ENCODE measurements at places on chromosomes 5 and 9. TPM values are rescaled to one million over a fixed set of nuclear protein-coding genes. Genes with fewer than 3 reads are reported as not detected.

GRCh38 chr5:177112589-177113220 lies 20.9 kb upstream of the NSD1 start:
- no peaks in the 10 kb centered on the region for H3K27me3 ChIP-seq
- peaks cover 12% of the 10 kb centered on the region for H3K4me1 ChIP-seq
- no peak for DNase-seq
- no peak overlapping the region for H3K4me3 ChIP-seq
- no peak overlapping the region for H3K27ac ChIP-seq

DNA sequence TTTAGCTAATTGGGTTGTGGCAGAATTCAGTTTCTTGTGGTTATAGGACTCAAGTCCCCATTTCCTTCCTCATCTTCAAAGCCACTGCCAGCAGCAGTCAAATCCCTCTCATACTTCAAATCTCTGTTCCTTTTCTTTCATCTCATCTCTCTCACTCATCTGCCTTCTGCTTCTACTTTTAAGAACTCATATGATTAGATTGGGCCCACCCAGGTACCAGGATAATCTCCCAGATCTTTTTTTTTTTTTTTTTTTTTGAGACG lies 8.0 kb upstream of the REEP5 start:
- no peaks in the 10 kb centered on the region for H3K27me3 ChIP-seq
- H3K4me3 ChIP-seq, result no peak overlapping the region
- peaks cover 4% of the 10 kb centered on the region for H3K4me1 ChIP-seq
- H3K27ac ChIP-seq, result no peak overlapping the region
- no peaks in the 10 kb centered on the region for H3K36me3 ChIP-seq

DNA sequence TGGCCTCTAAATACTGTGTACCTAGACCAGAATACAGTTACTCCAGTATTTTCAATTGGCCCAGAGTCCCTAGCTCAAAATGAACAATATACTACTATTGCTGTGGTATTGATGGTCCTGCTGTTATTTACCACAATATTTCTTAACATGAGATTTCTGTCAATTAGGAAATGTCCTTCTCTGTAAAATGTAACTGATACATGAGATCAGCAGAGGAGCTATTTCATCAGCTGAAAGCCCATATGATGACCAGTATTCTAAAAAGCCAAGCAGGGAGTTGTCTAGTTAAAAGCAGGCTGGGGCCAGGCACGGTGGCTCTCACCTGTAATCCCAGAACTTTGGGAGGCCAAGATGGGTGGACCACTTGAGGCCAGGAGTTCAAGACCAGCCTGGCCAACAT lies 187.7 kb upstream of the PTGER4 start:
- H3K4me1 ChIP-seq, result no peaks in the 10 kb centered on the region
- H3K27me3 ChIP-seq, result no peaks in the 10 kb centered on the region
- no peak overlapping the region for H3K4me3 ChIP-seq
- H3K27ac ChIP-seq, result no peak overlapping the region
- DNase-seq, result no peak

DNA sequence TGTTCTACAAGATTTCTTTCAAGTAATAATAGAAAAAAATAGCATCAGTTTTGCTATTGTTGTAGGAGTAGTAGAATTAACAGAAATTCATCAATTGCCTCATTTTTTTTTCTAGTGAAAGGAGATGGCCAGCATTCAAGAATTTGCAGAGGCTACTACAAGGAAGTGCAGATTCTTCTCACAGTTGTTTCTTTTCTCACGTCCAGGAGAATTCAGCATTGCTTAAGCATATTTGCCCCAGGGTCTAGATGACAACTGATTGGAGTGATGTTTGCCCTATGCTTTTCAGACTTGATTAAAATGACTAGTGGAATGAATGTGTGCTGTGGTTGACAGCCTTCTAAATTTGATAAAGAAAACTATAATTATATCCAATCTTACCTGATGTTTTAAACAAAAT lies 46.6 kb upstream of the SLC12A2 start:
- DNase-seq, result no peak
- peaks cover 18% of the 10 kb centered on the region for H3K36me3 ChIP-seq
- peaks cover 22% of the 10 kb centered on the region for H3K4me1 ChIP-seq
- H3K4me3 ChIP-seq, result no peak overlapping the region
- no peak overlapping the region for H3K27ac ChIP-seq

The ZCCHC10 gene
- total RNA-seq, result 26.5 TPM

DNA sequence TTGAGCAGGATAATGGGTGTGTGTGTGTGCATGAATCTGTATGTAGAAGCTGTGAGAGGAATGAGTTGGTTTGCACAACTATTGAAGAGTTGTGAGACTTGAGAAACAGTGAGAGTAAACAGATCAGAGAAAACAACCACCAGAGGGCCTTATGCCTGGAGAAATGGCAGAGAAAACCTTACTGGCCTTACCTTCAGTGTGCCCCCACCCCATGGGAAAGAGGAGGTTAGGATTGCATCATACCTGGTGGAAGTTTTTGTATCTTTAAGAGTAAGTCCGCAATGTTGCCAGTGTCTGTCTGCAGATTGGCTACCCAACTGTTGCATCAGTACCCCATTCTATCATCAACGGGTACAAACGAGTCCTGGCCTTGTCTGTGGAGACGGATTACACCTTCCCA lies 1909.4 kb upstream of the WWC1 start:
- no peak for DNase-seq
- no peak overlapping the region for H3K27ac ChIP-seq
- no peaks in the 10 kb centered on the region for H3K27me3 ChIP-seq
- peaks cover 5% of the 10 kb centered on the region for H3K36me3 ChIP-seq

DNA sequence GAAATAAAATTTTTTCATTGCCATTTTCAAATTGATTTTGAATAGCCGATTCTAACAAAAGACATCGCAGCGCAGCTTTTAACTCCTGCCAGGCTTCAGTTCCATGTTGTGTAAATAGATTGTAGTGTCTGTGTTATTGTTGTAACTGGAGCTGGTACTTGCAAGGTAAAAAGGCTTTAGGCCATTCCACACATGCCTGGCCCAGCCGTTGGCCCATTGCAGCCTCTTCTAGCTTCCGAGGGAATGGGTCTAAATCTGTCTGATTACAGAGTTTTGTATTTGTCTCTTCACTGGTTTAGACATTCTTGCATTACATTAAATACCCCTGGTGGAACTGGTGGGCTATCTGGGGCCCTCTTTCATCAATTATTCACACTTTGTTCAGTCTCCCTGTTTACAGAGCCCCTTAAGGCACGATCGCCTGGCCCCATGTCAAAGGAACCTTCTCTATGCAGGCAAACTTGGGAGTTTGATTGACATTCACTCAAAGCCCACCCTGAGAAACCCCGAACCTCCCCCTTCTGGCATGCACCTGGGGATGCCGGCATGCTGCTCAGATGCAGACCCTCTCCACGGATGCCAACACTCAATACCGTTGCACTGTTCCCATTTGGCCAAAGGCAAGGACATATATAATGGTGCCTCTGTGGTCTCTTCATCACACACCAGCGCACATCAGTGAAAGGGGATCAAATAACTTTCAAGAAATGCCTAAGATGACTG lies 281.7 kb upstream of the IRX2 start:
- H3K27me3 ChIP-seq, result no peaks in the 10 kb centered on the region
- no peaks in the 10 kb centered on the region for H3K36me3 ChIP-seq
- H3K4me1 ChIP-seq, result peaks cover 13% of the 10 kb centered on the region
- no peak for DNase-seq

Data from neural crest cell (in vitro differentiated cells).